Lower lobe of right lung (tissue), 2 donors: ENCODE measurements at places on chromosomes 3 and 15. TPM values are rescaled to one million over a fixed set of nuclear protein-coding genes. Genes with fewer than 3 reads are reported as not detected.

DNA sequence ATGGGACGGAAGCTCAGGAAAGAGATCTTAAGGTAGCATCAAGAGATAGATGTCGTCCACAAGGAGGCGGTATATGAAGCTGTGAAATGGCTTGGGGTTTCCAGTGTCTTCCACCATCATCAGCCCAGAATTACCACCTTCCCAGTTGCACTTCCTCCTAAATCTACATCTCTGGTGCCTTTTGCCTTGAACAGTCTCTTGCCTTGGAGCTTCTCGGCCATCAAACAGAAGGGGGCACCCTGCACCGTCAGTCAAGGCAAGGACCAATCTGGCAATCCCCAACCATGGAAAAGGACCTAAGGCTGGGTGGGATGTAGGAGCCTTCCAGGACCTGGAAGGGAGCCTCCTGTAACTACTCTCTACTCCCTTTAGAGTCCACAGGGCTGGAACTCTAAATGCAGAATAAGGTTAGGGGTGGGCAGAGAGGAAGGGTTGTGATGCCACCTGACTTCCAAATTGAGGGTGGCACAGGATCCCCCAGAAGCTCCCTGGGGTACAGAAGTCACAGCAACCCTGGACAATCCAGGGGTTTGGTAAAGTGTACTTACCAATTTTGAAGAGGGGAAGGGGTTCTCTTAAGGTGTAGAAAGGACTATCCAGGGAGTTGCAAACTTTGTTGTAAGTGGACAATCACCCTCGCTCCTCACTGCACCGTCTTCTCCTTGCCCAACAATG is 1.0 kb upstream of the RYR3 start:
- no peak for DNase-seq

GRCh38 chr3:190197346-190197763 is 76.7 kb upstream of the P3H2 start:
- no peak for DNase-seq

GRCh38 chr15:38128341-38128781 is 124.3 kb upstream of the SPRED1 start:
- no peak for DNase-seq

GRCh38 chr3:28674212-28674611 is 325.6 kb upstream of the AZI2 start:
- no peak for DNase-seq

DNA sequence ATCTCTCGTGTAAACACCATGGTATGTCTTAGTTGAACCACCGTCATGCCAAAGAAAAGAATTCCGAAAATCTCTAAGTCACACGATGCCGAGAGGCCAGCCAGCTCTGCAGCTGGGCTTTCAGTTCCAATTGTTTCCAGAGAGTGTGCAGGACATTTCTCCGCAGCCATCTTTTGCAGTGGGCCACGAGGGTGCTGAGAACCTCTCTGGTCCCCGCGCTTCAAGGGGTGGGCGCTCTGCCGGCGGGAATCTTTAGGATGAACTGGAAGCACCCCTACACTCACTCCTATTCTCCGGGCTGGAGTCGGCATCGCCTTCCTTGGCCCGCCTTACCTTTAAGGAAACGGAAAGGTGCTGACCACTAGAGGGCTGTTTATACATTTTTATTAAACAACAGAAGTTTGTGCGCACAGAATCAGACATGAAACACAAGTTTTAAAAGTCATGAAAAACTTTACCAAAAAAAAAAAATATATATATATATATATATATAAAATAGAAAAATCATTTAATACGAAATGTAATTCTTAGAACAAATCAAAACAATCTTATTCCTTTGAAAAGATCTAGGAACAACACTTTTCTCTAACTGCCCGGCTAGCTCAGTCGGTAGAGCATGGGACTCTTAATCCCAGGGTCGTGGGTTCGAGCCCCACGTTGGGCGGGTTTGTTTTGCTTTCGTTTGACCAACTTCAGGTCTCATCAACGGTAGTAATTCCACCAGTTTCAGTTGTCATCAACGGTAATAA is 12.5 kb upstream of the MORF4L1 start:
- peak; percentile 77 for DNase-seq

DNA sequence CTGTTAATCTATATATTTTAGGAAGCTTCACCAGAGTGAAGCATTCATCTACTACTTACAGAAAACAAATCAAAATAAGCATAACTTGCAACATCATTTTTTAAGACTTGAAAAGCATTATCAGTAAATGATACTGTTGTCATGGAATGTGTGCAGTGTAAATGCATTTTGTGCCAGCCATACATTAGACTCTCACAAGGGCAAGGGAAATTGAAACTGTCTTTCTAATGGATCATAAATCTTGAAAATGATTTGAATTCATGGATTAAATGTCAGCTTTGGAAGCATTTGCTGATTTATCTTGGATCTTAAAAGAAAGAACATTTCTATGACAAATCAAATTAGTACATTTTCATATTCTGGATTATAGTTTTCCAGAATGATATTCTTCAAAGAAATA is 338.3 kb upstream of the SGO1 start:
- DNase-seq = no peak

- DNase-seq = no peak
These were observed 251.6 kb downstream of the RPLP1 start for GRCh38 chr15:69704229-69704628.

CASR gene
- total RNA-seq = not detected

ITIH4 gene
- 23.7 TPM for total RNA-seq

GRCh38 chr3:13134879-13135206 is 61.6 kb upstream of the IQSEC1 start:
- no peak for DNase-seq

- peak; percentile 79 for DNase-seq
These were observed 8.4 kb downstream of the SHF start for GRCh38 chr15:45179221-45179985.

DNA sequence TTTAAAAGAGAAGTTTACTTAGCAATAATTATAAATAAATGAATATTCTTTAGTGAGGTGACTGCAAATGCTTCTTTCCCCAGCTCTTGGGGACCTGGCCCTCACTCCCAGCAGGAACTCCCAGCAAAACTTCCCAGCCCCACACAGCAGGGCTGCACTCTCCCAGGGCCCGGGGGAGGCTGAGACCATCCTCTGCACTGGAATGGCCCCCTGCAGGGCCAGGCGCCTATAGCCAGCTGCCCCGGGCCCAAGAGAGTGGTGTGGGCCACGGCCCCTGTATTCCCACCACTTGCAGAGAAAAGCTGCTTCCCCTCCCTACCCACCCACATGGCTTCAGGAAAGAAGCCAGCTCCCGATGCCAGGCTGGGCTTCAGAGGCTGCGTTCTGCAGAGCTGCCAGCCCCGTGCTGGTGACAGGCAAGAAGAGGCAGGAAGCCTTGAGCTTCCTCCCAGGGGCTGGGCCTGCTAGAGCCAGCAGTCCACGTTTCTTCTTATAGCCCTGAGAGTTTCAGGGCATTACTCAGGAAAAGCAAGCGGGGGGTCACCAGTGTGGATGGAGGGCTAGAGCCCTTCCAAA is 20.0 kb downstream of the IDH2 start:
- DNase-seq = no peak

KBTBD12 gene
- 0.95 TPM for total RNA-seq

DNA sequence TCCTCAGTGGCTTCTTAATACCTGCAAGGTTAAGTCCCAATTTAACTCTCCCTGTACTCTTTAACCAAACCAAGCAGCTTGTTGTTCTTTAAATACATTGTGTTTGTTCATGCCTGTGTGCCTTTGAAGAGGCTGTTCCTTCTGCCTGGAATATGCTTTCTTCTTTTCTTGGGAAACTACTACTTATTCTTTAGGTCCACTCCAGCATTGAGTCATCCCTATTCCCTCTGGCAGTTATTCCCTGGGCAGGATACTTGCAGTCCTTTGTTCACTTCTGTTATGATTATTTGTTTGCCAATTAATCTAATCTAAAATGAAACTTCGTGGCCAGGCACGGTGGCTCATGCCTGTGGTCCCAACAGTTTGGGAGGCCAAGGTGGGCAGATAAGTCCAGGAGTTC is 139.3 kb downstream of the ZNF609 start:
- no peak for DNase-seq

MYL3 gene
- 2.0 TPM for total RNA-seq

DNA sequence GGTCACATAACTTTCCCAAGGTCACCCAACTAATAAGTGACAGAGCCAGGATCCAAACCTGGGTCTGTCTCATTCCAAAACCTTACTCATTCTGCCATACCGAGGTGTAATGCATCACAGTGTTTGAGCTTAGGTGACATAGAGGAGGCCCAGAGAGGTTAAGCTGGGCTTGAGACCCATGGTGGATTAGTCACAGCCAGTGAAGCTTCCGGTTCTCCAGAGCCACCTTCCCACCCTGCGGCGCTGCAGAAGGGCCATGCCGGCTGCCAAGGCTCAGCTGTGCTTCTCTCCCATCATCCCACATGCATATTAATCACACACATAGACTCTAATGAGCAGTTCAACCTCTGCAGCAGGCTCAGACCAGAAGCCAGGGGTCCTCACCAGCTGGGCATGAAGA is 42.2 kb downstream of the SPSB4 start:
- DNase-seq = no peak

- DNase-seq = peak; percentile 0
These were observed 150.3 kb downstream of the NUP210 start for GRCh38 chr3:13269711-13270378.

- DNase-seq = peak; percentile 66
These were observed 11.1 kb downstream of the ALPK3 start for GRCh38 chr15:84828086-84828908.

DNA sequence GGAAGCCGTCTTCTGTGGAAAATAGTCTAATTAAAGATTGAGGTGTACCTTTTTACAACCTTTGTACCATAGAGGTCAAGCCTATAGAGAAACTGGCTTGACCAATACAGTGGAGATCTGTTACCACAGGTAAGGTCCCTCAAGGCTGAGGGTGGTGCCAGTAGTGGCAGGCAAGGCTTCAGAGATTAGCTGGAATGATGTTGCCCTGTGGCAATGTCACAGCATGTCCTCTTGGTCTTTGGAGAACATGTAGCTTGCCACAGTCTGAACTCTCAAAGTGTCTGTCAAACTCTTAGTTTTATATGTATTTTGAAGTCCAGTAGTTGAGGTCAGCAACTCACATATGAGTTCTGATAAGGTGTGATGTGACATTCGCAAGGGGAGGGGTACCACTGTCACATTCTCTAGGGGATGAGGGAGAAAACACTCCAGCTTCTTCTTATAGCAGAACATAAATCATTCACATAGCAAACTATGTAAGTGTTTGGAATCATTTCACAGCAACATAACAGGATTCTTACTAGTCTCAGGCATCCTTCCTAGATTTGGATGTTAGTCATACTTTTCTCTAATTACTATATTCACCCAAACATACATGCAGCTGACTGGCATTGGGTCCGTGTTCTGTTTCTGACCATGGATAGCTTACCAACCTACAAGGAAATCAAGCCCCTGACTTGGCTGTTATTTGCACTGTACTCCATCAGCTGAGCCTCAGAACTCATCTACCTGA is 173.6 kb downstream of the UBE2E2 start:
- DNase-seq = no peak

DNA sequence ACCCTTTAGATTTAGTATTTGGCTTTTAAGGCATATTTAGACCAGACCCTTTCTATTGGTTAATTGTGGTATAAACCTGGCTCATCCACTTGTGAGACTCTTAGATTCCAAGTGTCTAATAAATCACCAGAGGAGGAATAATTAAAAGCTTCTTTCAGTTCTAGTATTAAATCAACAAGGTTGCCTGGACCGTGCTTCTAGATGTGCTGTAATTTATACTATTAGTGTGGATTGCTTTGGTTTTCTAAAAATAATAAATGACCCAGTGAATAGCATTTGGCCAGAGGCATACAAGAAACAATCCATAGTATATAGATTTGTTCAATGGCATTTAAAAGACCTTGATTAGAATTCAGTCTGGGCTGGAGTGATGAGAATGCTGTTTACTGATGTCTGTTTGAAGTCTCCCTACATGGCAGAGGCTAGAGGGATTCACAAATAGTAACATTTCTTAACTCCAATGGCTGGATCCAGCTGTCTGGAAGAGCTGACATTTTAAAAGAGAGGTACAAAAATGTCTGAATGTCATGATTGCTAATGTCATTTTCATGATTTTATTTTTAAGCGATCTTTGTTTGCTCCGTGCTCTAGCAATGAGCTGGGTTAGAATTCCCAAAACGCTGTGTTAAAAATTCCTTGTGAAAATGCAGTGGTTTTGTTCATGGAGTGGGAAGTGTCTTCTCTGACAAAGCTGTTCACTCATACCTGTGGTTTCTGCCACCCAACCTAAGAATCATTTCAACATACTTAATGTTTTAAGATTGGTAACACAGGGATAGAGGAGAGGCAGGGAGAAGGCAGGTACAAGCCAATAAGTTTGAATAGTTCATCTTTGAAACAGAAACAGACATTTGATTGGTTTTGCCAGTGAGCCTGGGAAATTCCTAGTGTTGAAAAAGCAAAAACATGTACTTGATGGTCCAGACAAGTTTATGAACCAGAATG is 89.9 kb downstream of the RBMS3 start:
- no peak for DNase-seq

DNA sequence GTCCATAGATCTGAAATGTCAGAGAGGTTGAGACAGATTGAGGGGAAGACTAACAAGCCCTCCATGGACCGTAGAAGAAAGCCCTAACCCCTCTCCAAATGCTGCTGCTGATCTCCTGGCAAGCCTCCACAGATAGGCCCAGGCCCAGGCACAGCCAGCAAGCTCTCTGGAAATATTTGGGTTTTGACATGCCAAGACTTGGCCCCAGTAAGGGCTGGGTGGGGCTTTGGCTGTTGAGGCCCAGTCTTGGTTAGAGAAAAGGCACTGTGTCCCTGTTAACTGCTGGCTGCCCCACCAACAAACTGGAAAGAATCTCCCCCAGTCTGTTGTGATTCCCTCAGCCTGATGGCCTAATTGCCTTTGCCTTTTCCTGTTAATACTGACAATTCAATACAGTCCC is 208.8 kb upstream of the CTDSPL start:
- DNase-seq = no peak

- no peak for DNase-seq
These were observed 203.8 kb downstream of the TCF12 start for GRCh38 chr15:57122080-57122840.

DNA sequence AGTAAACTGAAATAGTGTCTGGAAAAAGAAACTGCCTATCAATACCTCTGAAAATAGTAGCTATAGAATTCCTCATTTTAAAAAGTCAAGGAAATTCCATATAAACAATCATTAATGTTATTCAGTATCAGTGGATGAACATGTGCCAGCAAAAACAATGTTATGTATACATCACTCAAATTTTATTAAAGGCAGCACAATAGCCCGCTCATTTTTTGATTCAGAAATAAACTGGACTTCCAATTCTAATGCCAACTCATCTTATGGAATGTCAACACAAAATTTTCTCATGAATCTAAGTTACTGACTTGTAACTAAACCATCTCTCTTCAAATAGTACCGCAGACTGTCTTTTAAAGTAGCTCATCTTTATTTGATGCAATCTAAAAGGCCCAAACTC is 19.0 kb downstream of the THBS1 start:
- no peak for DNase-seq

DNA sequence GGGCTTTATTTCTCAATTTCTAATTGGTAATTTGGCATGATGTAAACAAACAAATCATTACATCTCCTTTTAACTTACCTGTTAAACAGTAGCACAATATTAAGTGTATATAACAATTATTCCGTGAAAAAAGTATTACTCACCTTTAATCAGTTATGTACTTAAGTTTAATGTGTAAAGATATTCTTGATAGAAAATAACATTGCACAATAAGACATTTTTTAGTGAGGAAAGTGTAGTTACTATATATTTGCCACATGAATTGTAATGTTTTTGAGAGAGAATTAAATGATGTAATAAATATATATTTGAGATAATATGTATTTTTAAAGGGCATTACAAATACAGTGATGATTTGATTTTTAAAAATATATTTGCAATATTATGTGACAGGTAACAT is 10.9 kb upstream of the CCNB2 start:
- DNase-seq = no peak

GRCh38 chr3:78143000-78143399 is 1103.1 kb downstream of the ROBO2 start:
- no peak for DNase-seq
